Activated CD8-positive, alpha-beta memory T cell treated with anti-CD3 and anti-CD28 coated beads for 24 hours (primary cell): ENCODE measurements at places on chromosomes 2 and 18.

DNA sequence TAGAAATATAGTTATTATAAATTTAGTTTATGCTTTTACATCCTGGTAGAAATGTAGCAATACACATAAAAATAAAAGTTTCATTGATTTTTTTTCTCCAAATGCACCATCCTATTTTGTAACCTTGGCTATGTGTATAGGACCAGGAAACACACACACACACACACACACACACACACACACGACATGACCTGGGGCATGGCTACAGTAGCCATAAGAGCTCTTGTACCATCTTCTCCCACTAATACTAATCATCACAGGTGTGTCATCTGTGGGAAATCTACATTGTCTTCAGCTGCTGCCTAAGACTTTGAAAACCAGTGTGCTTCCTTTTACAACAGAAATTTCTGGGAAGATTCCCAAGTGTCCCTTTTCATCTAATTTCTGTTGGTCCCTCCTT, 144.3 kb downstream of the MCFD2 start:
- DNase-seq = no peak

GRCh38 chr2:50392185-50392584, 639.7 kb downstream of the NRXN1 start:
- DNase-seq = no peak

DNA sequence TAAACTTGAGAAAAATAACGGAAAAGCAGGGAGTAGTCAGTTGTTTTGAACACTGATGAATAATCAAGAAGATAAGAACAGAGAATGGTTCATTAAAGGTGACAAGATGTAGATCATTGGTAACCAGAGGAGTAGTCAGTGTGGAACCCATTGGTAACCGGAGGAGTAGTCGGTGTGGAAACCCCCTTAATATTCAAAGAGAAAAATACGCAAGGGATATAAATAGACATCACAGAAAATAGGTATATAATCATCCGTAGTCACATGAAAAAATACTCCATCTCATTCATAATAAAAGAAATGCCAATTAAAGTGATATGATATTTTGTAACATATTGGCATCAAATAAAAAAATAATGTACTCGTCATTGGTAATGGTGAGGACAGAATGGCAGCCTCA, 70.6 kb upstream of the EPAS1 start:
- no peak for DNase-seq

DNA sequence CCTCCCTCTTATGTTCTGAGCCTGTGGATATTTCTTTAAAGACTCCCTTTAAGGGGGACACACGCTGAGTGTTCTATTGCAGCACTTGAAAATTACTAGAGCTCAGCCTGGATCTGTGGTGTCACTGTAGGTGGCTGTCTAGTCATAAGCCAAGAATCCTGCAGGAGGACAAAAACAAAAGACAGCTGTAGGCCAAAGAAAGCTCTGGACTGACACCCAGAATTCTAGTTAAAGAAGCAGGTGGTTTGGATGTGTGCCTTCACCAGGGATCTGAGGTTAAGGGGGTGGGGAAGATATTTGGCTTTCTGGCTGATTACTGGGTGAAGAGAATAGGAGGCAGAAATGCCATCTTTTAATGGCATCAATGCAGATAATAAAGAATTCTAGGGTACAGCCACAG, 842.5 kb upstream of the NXPH2 start:
- no peak for DNase-seq

DNA sequence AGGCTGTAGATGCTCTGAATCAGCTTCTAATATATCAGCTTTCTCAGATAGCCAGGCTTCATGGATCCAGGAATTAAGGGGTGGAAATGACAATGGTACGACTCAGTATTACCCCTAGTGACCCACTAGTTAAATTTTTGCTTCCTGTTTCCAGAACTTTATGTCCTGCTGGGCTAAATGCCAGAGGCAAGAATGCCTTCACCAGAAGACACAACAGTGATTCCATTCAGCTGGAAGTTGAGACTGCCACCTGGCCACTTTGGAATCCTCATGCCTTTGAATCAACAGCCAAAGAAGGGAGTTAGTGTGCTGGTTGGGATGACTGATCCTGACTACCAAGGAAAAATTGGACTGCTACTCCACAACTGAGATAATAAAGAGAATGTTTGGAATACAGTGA, 239.1 kb downstream of the ASXL3 start:
- no peak for DNase-seq

GRCh38 chr18:9859232-9859631, 26.5 kb upstream of the TXNDC2 start:
- DNase-seq = no peak

DNA sequence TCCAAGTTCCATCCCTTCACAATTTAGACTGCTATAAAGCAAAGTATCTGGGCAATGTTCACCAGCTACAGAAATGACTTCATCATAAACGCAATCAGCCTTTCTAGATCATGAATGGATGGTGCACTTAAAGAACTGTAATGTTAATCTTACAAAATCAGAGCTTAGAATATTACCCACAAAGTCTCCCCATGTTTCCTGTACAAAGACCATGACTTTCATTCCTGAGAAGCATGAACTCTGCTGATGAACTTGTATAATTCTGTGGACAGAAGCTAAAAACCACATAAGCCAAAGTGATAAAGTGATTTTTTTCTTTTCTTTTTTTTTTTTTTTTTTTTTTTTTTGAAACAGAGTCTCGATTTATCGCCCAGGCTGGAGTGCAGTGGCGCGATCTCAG, 53.3 kb downstream of the C1D start:
- DNase-seq = no peak

DNA sequence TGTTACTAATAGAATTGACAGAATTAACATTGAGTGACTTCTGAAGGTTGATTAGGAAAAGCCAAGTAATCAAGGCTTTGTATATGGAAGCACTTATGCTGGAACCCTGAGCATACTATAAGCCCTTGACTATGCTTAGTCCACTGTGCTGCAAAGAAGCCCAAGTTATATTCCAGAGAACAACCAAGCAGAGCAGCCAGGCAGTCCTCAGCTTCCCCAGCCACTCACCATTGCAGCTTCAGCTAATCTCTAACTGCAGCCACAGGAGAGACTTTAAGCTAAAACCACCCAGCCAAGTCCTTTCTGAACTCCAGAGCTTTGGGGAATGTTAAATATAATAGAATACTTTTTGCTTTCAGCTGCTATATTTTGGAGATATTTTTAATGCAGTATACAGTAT, 164.4 kb upstream of the VWC2L start:
- DNase-seq = no peak
